ENCODE measurements at places on chromosomes 12 and 14.

GRCh38 chr12:69840727-69841126, 15.7 kb downstream of the MYRFL start:
- no peaks in the 10 kb centered on the region for H3K4me1 ChIP-seq
- H3K4me3 ChIP-seq = no peak overlapping the region
- DNase-seq = no peak
- H3K36me3 ChIP-seq = no peaks in the 10 kb centered on the region

DNA sequence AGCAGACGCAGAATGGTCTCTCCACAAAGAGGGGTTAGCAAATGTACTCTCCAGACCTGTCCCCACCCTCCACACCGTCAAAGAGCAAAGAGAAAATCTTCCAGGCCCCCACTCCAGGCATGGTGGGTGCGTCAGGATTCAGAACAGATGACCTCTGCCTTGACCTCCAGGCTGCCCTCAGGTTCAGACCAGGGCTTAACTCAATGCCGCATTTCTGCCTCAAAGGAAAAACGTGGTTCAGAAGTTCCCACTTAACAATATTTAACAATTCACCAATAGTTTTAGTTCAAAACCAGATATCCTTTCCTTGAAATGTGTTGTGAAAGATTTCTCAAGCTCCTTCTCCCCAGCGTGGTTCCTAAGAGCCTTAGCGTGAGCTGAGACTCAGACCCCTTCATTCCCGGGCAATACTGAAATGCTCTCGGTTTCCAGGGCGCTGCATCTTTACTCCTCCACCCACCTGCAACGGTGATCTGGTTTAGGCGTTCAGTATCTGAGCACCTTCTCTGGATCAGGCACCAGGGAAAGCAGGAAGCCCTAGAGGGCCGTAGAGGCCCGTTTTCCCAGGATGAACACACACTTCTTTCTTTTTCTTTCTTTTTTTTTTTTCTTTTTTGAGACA, 22.9 kb downstream of the HSP90AA1 start:
- DNase-seq = no peak
- no peaks in the 10 kb centered on the region for H3K4me1 ChIP-seq
- no peaks in the 10 kb centered on the region for H3K36me3 ChIP-seq

DNA sequence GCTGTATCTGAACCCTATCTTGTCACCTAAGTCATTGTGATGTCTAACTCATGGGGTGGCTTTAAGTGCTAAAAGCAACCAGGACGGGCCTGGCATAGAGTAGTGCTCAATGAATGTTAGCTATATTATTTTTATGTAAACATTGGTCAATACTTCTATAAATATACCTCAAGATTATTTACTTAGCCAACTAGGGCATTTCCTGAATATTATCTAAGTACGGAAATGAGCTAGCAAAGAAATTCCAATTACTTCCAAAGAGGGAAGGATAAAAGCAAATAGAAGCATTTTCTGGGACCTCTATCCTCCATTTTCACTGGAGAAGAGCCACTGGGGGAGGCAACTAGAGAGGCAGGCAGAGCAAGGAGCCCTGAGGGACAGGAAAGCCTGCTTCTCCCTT, 20.6 kb downstream of the CCDC92 start:
- peaks cover 2% of the 10 kb centered on the region for H3K27me3 ChIP-seq
- H3K36me3 ChIP-seq = no peaks in the 10 kb centered on the region
- H3K27ac ChIP-seq = no peak overlapping the region
- no peak for DNase-seq

- no peaks in the 10 kb centered on the region for H3K27me3 ChIP-seq
- H3K4me3 ChIP-seq = no peak overlapping the region
- peaks cover 3% of the 10 kb centered on the region for H3K4me1 ChIP-seq
- H3K36me3 ChIP-seq = no peaks in the 10 kb centered on the region
- H3K27ac ChIP-seq = no peak overlapping the region
- peak; percentile 49 for DNase-seq
Observed at GRCh38 chr14:104749111-104749649, 3.8 kb upstream of the SIVA1 start.

GRCh38 chr14:64081174-64081746, 212.9 kb downstream of the ESR2 start:
- no peaks in the 10 kb centered on the region for H3K27me3 ChIP-seq
- H3K27ac ChIP-seq = no peak overlapping the region
- H3K4me1 ChIP-seq = no peaks in the 10 kb centered on the region
- no peaks in the 10 kb centered on the region for H3K36me3 ChIP-seq
- no peak for DNase-seq
- H3K4me3 ChIP-seq = no peak overlapping the region

GRCh38 chr14:58954901-58955861, 233.3 kb upstream of the DAAM1 start:
- H3K27me3 ChIP-seq = no peaks in the 10 kb centered on the region
- H3K4me3 ChIP-seq = no peak overlapping the region
- no peaks in the 10 kb centered on the region for H3K4me1 ChIP-seq
- H3K27ac ChIP-seq = no peak overlapping the region
- no peaks in the 10 kb centered on the region for H3K36me3 ChIP-seq

DNA sequence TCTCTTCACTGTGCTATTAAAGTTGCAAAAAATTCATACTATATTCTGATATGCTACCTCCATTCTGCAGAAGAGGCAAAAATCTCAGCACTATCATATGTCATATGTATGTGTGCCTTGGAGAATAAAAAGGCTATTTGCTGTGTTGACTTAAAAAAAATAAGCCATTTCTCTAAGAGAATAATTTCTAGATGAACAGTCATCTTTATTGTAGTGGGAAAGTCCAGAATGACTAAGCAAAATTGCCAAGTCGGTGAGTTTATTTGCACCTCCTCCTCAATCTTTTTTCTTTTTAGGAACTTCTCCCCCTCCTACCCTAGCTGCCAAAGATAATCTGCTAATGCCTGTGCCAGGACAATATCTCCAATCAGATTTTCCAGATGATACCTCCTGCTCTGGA, 353.8 kb upstream of the FAR2 start:
- no peak overlapping the region for H3K4me3 ChIP-seq
- H3K36me3 ChIP-seq = no peaks in the 10 kb centered on the region
- H3K27ac ChIP-seq = no peak overlapping the region
- H3K27me3 ChIP-seq = no peaks in the 10 kb centered on the region
- peak; percentile 19 for DNase-seq

DNA sequence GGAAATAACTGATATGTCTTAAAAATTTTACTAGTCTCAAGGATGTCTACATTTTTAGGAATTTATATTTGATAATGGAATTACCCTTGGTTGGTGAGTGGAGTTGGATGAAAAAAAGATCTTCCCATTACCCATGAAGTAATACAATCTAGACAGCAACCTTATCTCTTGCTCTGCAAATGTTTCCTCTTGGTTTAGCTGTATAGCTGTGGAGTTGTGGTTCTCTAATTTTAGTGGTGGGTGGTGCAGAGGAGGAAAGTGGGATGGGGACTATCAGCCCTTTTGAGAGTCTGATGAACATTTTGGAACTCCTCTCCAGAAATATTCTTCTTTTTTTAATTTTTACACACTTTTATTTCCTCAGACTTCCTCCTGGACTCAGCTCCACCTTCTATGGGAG, 17.1 kb downstream of the SPX start:
- no peaks in the 10 kb centered on the region for H3K27me3 ChIP-seq
- H3K4me3 ChIP-seq = no peak overlapping the region
- no peaks in the 10 kb centered on the region for H3K4me1 ChIP-seq
- no peak overlapping the region for H3K27ac ChIP-seq

GRCh38 chr14:77301103-77301502, 19.6 kb downstream of the POMT2 start:
- peaks cover 2% of the 10 kb centered on the region for H3K4me1 ChIP-seq
- no peak overlapping the region for H3K27ac ChIP-seq
- peak; percentile 93 for DNase-seq
- peaks cover 5% of the 10 kb centered on the region for H3K36me3 ChIP-seq

DNA sequence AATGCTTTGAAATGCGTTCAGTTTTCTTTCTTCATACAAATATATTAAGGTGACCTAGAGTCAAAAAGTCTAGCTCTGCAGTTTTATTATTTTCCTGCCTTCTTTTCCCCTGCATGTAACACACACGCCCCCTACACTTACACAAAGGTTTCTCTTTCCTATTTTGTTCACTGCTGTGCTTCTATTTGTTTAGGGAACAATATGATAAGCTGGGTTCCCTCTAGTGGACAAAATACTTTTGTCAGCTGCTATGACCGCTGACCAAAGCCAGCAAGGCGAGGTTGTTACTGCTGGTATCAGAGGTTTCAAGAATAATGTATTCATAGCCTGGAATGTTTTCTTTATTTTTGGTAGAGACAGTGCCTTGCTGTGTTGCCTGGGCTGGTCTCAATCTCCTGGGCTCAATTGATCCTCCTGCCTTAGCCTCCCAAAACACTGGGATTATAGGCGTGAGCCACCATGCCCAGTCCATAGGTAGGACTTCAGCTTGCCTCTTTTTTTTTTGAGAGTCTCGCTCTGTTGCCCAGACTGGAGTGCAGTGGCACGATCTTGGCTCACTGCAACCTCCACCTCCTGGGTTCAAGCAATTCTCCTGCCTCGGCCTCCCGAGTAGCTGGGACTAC, 33.4 kb downstream of the FNTB start:
- DNase-seq = peak; percentile 83
- H3K27ac ChIP-seq = no peak overlapping the region
- no peaks in the 10 kb centered on the region for H3K27me3 ChIP-seq
- H3K36me3 ChIP-seq = no peaks in the 10 kb centered on the region
- no peak overlapping the region for H3K4me3 ChIP-seq
- no peaks in the 10 kb centered on the region for H3K4me1 ChIP-seq

GRCh38 chr12:5588176-5588575, 156.3 kb downstream of the NTF3 start:
- H3K36me3 ChIP-seq = no peaks in the 10 kb centered on the region
- H3K4me3 ChIP-seq = no peak overlapping the region
- H3K27me3 ChIP-seq = no peaks in the 10 kb centered on the region
- no peak overlapping the region for H3K27ac ChIP-seq

DNA sequence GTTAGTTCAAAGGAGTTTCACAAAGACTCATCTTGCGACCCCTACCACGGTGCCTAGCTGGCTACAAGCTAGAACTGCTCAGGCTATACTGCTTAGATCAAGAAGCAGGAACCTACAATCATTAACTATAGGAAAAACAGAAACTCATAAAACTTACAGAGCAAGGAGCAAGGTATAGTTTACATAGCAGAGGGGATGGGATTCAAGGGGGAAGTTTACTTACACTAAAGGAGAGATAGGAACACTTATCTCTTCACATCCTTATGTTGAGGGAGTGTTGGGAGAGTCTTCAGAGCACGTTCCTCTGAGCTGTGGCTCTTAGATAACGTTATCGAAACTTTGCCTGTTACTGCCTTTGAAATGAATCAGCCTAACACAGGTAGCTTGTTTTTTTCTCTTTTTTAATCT, 58.1 kb downstream of the FSCB start:
- no peaks in the 10 kb centered on the region for H3K36me3 ChIP-seq
- no peak overlapping the region for H3K4me3 ChIP-seq
- no peaks in the 10 kb centered on the region for H3K4me1 ChIP-seq
- peak; percentile 23 for DNase-seq

GRCh38 chr14:33958605-33959226, 7.8 kb upstream of the EGLN3 start:
- no peak overlapping the region for H3K27ac ChIP-seq
- no peaks in the 10 kb centered on the region for H3K36me3 ChIP-seq
- no peak for DNase-seq
- no peaks in the 10 kb centered on the region for H3K4me1 ChIP-seq

DNA sequence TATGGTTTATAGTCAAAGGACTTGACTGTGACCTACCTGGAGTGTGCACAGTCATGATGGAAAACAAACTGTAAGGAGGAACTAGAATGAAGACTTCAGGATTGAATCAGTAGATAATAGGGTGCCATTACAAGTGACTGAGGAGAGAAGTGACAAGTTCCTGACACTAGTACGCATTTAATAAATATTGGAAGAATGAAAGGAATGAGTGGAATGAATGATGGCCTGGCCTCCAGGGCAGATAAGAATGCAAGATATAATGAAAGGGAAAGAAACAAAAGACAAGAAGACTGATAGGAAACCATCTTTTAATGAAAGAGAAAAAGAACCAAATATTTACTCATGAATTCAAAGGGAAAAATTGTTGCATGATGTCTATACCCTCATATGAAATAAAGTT, 44.7 kb upstream of the NEDD1 start:
- H3K4me3 ChIP-seq = no peak overlapping the region
- H3K36me3 ChIP-seq = no peaks in the 10 kb centered on the region
- H3K27ac ChIP-seq = no peak overlapping the region
- no peaks in the 10 kb centered on the region for H3K4me1 ChIP-seq

DNA sequence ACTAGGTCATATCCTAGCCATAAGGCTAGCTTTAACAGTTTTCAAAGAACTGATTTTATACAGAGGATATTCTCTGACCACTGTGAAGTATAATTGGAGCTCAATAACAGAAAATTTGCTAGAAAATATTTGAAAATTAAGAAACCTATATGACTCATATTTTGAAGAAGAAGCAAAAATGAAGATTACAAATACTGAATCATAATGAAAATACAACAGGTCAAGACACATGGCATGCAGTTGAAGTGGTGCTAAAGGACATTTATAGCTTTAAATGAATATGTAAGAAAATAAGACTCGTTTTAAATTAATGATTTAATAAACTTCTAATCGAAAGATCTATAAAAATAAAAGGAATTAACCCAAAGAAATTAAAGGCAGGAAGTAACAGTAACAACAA, 1234.6 kb downstream of the SLC16A7 start:
- DNase-seq = no peak
- H3K36me3 ChIP-seq = no peaks in the 10 kb centered on the region
- no peak overlapping the region for H3K4me3 ChIP-seq

DNA sequence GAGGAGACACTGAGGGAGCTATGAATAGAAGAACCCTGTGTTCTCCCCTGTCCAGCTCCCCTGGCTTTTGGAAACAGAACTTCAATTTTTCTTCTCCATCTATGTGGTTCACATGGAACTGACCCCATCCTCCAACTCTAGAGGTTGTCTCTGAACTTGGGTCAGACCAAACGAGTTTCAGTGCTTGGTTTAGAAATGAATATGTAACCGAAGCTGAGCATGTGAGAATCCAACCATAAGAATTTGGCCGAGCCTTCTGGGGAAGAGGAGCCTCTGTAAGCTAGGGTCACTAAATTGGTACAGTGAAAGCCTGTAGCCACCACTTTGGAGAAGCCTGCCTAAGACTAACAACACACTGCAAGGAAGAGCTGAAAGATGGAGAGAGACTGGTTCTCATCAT, 464.4 kb downstream of the ZFP36L1 start:
- H3K36me3 ChIP-seq = no peaks in the 10 kb centered on the region
- H3K4me1 ChIP-seq = no peaks in the 10 kb centered on the region
- no peak overlapping the region for H3K4me3 ChIP-seq
- H3K27ac ChIP-seq = no peak overlapping the region

- H3K4me3 ChIP-seq = no peak overlapping the region
- peak overlapping the region; percentile 29 for H3K27ac ChIP-seq
- no peaks in the 10 kb centered on the region for H3K27me3 ChIP-seq
- H3K36me3 ChIP-seq = no peaks in the 10 kb centered on the region
Observed at GRCh38 chr12:107645630-107646333, 39.8 kb upstream of the PWP1 start.

GRCh38 chr12:123139926-123140675, 10.8 kb downstream of the PITPNM2 start:
- no peak overlapping the region for H3K27ac ChIP-seq
- H3K27me3 ChIP-seq = no peaks in the 10 kb centered on the region
- no peaks in the 10 kb centered on the region for H3K36me3 ChIP-seq
- H3K4me1 ChIP-seq = no peaks in the 10 kb centered on the region
- peak; percentile 57 for DNase-seq
- H3K4me3 ChIP-seq = no peak overlapping the region

All from mesendoderm (in vitro differentiated cells).